EL (cell line): ENCODE measurements at places on chromosomes 5 and 9.

- peak; percentile 7 for DNase-seq
Observed at GRCh38 chr5:111411301-111411700, 101.0 kb downstream of the STARD4 start.

- peak; percentile 13 for DNase-seq
Observed at GRCh38 chr5:129904667-129905472, 605 bp downstream of the CHSY3 start.

- DNase-seq, result no peak
Observed at GRCh38 chr5:170314541-170315095, 17.0 kb upstream of the LCP2 start.

GRCh38 chr9:129068990-129069861, 11.7 kb upstream of the DOLPP1 start:
- no peak for DNase-seq

DNA sequence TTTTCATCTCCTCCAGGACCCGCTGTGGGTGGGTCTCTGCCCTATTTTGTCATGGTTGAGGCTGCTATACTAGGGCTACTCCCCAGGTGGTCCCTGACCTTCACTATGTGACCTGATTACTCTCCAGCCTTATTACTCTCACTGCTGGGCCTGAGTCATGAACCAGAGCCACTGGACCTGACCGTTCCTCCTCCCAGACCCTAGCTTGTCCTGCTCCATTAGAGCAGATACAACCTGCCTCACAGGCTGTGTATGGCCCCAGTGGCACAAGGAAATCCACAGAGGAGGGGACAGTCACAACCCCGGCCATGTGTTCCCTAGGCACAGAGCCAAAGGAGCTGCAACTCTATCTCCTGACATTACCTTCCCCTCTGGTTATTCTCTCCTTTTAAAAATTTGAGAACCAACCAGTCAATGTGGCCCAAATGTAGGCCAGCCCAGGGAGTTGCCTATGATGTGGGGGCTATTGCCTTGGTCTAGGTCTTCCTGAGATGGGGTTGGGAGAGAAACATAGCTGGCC, 96.0 kb upstream of the FSTL4 start:
- DNase-seq, result no peak

- DNase-seq, result no peak
Observed at GRCh38 chr9:31587146-31587545, 797.3 kb upstream of the ACO1 start.

DNA sequence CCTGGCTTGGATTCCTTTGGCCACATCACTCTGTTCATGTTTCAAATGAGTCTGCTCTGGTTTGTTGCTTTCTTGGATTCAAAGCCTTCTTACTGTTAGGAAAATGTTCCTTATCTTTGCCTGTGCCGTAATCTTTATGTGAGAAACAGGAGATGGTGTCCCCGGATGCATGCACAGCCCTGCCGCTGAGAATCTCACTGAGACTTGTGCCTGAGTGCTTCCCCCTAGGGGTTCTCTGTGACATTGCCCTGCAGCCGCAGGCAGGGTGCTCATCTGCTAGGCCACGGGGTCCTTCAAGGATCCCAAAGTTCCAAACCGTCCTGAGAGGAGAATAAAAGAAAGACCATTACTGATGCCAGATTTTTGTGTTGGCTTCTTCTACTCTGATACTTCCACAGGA, 81.4 kb upstream of the ANKRD55 start:
- DNase-seq, result peak; percentile 19

DNA sequence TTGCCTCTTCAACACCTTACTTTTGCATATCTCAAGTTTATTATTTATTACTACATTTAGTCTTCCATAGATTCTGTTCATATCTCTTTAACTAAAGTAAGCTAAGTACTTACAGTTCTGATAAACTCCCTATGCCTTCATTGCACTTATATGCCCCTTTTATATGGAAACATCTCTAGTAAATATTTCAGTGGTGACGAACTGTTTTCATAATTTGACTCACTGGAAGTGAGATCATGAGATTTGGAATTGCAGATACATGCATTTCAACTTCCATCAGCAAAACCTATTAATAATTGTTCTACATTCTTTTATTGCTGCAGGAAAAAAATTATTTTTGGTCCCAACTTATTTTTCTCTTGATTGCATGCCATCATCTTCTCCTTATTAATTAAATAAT, 263.5 kb downstream of the CD180 start:
- DNase-seq, result peak; percentile 81

- peak; percentile 79 for DNase-seq
Observed at GRCh38 chr9:16417161-16417560, 453.3 kb downstream of the BNC2 start.

DNA sequence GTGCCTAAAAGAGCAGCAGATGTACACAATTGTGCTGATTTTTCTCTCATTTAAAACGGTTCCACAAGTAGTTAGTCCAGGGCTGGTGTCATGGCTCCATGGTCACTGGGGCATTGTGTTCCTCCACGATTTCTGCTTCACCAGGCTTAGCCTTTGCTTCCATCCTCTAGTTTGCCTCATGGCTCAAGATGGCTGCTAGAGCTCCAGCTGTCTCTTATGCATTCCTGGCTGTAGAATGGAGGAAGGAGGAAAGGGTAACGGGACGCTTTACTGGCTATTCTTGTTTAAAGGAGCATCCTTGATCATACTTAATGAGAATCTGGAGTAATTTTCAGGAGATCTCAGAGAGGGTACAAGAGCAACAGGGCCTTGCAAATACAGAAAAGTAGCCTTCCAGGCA, 47.7 kb downstream of the BOD1 start:
- DNase-seq, result no peak

GRCh38 chr5:14735944-14736343, 71.4 kb downstream of the OTULIN start:
- no peak for DNase-seq

- DNase-seq, result no peak
Observed at GRCh38 chr5:3801967-3802366, 206.3 kb downstream of the IRX1 start.

DNA sequence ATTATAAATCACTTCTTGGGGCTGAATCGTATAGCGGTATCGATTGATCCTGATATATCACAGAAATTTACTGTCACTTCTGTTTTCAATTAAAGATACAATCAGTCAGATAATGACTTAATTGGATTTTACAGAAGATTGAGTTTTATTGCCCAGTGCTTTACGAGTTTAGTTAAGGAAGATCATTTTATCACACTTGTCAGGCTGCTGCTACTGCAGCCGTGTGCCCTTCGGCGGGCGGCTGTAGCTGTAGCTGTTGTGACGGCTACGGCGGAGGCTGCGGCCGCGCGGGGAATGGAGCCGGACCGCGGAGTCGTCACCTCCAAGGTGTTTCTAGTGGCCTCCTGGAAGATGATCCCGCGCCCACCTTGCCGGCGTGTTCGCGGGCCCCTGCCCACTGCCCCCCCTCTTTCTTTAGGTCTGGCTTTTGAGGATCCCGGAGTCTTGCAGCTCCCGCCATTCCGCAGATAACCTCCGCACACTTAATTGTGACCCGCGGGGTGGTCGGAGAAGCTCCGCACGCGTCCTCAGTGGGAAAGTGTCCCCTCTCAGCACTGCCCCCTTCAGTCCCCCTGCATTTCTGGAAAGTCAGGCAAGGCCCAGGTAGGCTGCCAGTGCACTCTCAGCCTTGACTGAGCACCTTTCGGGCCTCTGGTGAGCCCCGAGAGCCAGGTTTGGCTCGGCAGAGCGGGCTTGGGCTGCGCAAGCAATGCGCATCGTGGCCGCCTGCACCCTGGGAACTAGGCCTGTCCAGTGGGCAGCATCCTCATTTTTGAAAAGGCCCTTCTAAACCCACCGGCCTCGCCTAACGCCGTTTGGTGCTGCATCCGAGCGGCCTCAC, 6.9 kb upstream of the DMRT3 start:
- DNase-seq, result no peak

- no peak for DNase-seq
Observed at GRCh38 chr5:89106480-89106879, 223.5 kb upstream of the MEF2C start.

- DNase-seq, result no peak
Observed at GRCh38 chr5:14385019-14385418, 196.6 kb upstream of the OTULINL start.

DNA sequence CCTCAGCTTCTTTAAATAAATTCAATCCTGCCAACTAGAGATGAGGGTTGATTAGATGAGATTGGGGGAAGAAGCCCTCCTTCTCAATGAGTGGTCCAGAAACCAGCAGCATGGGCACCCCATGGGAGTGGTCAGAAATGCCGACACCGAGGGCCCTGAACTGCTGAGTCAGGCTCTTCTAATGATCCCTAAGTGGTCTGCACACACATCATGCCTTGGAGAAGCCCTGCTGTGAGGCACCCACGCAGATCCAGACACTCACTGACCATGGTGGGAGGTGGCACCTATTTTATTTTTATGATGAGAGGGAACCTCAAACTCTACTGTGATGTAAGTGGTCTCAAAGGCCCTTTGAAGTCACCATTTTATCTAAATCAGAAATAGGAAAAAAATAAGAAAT, 72.3 kb upstream of the BOD1 start:
- no peak for DNase-seq

DNA sequence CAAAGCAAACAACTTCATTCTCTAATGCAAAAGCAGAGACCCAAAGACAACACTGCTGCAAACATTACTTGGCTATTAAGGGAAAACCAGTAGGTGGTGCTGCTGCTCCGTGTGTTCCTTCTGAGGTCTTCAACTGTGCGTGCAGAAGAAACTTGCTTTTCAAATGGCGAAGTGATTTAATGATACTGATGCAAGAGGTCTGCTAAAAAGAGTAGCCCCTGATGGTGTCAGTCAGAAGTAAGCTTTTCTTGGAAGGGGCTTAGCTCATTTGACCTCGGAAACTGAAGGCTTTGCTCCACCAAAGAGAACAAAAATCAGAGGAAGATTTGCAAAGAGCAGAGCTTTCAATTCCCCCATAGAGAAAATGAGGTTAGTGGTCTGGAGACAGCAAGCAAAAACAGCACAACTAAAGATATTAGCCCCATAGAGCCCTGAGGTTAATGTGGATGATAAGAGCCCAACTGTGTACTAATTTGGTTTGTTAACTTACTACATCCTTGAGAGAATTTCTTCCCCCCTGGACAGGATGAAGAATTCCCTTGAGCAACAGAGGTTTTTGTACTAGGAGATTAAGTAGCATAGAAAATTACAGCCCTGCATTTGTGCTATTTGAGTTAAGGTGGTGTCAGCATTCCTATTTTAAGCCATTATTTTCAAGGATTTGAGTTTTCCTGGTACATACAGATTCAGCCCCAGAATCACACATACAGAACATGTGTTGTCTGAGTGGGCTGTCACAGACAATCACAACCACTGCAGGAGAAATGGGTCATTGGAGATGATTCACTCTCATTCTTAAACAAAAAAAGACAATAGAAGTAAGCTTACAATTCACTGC, 153.2 kb upstream of the C9orf72 start:
- peak; percentile 26 for DNase-seq

DNA sequence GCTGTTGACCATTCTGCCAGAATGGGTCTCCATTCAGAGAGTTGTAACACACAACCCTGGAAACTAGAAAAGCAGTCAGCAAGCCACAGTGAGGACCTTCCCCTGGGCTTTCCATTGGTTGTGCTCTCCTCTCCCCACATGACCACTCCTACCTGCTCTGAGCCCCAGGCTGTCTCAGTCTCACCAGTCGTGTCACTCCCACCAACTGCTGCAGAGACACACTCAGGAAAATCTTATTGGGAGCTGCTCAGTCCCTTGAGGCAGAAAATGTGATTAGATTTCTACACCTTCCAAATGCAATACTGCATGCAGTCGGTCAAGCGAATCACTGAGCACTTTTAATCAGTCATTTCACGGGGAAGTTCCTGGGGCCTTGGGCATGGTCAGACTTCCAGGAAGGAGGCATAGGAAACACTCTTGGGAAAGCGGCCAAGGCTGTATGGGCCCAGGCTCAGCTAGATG, 284.2 kb upstream of the NMUR2 start:
- no peak for DNase-seq

GRCh38 chr9:104748359-104749031, 1.0 kb downstream of the NIPSNAP3A start:
- peak; percentile 29 for DNase-seq

GRCh38 chr5:23507278-23507685, at the start of gene PRDM9:
TSS of gene PRDM9 (plus strand) at chr5:23507609. CDS start at chr5:23509034, 1,425 bp downstream.
- no peak for DNase-seq

GRCh38 chr5:34669931-34670516, 13.9 kb downstream of the RAI14 start:
- no peak for DNase-seq

GRCh38 chr5:51034222-51034901, 348.9 kb upstream of the ISL1 start:
- DNase-seq, result no peak

DNA sequence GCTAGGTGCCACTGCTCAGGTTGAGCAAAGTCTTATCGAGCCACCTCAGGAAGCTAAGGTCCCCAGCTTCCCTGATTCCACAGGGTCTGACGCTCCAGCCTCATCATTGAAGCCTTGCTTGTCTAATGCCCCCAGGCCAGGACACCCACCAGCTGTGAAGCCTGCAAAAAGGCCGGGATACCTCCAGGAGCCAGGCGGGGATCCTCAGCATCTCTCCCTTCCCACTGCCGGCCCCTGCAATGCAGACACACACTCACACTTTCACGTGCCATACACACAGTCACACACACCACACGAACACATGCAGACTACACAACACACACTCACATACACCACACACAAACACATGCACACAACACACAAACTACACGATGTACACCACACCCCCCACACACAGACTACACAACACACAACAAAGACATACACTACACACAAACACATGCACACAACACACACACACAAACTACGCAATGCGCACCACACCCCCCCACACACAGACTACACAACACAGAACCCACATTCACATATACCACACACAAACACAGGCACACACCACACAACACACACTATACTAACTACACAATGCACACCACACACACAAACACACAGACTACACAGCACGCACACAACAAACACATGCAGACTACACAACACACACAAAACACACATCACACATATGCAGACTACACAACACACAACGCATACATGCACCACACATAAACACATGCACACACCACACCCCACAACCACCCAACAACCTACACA, 17.8 kb upstream of the S1PR3 start:
- DNase-seq, result no peak

- DNase-seq, result no peak
Observed at GRCh38 chr5:91586232-91586631, 203.1 kb upstream of the ARRDC3 start.
